ENCODE measurements at places on chromosomes 1 and 21.

DNA sequence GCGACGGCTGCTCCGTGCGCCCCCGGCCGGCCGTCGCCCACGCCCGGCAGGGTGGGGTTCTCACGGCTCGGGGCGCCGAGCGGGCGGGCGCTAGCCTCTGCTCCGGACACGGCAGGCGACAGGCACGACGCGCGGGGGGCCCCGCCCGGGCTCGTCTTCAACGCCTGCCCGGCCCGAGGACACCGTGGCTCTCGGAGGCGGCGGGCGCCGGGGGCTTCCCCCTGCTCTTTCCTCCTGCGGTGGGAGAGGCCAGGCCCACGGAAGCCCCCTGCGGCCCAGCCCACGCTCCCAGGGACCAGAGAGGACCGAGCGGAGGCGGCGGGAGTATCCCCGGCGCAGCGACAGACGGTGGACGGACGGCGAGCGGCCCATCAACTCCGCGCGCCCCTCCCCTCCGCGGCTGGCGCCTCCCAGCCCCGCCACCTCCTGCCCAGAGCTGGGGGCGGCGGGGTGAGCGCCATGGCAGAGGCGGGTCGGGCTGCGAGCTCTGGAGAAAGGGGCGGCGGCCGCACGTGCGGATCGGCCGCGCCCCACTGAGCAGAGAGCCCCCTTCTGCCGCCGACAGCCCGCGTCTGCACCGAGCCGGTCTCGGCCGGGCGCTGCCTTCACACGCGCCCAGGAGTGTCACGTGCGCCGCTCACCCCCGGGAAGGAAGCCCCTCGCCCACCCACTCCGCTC lies at the start of the genes SHE and TDRD10:
Gene SHE (minus strand): TSS at position 347 of the 678 bp plus-strand sequence. CDS start 386 bp downstream, outside the sequence.
Gene TDRD10 (plus strand): TSS at position 154 of the 678 bp plus-strand sequence. CDS start 4,685 bp downstream, outside the sequence.
- DNase-seq: no peak

DNA sequence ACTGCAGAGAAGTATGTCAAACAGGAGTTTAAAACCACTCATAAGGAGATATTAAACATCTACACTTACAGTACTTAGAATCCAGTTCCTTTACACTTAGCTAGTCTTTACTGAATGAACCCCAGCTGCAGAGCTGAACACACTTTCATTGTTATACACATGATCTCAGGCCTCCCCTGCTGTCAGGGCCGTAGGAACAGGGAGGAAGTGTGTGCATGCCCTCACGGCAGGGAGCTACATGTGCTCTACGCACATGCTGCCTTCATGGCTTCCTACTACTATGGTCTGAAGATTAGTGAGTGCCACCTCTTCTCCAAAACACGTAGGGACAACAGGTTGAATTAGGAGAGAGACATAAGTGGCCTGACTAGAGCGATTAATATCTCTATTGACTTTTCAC lies 191.5 kb downstream of the SIPA1L2 start:
- no peak for DNase-seq

DNA sequence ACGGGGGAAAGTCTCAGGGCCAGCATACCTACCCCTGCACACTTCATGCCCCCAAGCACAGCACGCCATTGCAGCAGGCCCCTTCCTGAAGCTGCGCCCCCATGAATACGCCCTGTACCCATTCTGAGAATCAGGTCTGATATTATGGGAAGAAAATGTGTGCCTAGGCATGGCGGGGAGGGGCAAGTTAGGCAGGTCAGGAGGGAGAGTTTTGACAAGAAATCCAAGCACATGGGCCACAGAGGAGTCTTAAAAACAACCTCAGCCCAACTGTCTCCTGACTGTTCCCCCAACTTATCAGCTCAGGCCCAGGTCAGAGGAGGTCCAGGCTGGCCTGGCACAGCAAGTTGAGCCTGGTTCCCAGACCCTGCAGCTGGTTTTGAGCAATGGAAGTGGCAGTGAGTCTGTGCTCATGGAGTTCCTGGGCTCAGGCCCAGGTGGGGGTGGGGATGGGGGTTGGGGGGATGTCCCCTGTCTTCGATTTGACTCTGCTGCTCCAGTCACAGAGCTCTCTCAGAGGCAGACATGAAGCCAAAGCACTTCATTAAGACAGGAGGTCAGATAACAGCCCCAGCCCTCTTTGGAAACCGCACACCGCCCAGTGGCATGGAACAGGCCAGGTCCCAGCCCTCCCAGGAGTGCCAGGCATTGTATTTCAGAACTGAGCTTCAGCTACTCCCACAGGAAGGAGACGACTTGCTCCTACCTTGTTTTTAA lies 20.6 kb upstream of the BCAR3 start:
- no peak for DNase-seq

- DNase-seq: peak; percentile 31
These were observed 14.6 kb downstream of the SLC35E2B start for GRCh38 chr1:1677718-1678580.

GRCh38 chr1:59596432-59596831 lies 218.3 kb upstream of the HOOK1 start:
- DNase-seq: no peak

GRCh38 chr1:24427545-24427862 lies 11.9 kb downstream of the NIPAL3 start:
- DNase-seq: no peak

DNA sequence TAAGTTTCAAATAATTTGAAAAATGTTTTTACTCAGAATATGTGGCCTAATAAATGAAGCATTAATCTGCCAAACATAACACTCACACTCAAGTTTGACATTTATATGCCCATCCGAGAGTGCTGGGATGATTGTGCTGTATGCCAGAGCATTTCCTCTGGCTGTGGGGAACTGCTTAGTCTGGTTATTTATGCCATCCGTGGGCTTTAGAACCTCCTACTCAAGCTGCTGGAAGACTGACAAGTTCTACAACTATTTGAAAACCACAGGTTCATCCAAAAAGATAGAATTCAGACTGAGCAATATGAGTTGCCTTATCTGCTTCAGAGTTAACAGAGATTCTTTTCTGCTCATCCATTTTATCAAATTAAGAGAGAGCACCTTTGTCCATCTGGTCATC lies 25.9 kb downstream of the PCNX2 start:
- DNase-seq: no peak

DNA sequence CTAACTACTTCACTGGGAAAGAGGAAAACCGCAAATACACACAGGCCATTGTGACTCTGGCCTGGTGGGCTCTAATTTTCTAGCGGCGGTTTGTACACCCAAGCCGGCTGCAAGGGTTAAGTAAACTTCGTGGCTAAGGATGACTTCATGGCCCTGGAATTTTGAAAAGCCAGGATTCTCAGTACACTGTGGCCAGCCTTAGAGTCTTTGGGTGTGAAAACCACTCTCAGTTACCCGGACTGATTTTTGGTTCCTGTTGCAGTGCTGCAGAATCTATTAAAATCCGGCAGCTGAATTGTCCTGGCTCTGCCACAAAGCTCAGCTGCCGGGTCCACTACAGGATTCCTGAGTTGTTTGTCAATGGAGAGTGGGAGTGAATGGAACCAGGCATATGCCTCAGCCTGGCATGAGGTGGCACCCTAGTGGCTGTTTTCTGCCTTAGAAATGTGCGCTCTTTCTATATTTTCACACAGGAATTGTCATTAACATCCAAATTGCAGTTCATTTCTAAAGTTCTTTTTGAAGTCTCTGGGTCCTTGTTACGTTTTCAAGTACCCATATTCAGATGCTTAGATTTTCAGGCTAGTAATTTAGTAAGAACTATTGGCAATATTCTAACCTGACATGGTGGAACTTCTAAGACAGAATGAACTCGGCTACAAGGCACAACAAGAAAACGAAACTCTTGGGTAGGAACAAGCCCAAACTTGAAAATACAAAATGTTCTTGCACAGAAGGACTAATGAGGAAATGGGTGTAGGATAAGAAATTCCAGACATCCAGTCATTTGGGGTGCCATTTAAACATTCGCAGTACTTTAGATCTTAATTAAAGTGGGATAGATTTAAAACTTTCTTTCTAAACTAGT lies 255.9 kb downstream of the NFIA start:
- no peak for DNase-seq

- no peak for DNase-seq
These were observed 63.0 kb downstream of the SLC5A9 start for GRCh38 chr1:48285525-48285924.

DNA sequence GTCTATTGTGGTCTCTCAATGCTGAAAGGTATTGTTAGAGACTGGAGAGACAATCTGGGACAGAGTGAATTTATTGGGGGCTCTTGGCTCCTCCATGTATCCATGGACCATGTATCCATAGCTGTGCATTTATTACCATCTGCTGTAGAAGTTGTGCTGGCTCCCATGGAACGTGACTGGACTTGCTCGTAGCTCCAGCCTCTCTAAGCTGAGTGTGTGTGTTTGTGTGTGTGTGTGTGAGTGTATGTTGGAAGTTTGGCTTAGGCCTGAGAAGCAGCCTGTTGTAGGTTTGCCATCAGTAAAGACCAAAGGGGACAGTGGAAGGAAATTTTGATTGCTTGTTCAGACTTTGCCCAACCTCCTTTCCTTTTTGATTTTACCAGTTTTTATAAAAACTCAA lies 105.7 kb upstream of the USP24 start:
- no peak for DNase-seq

DNA sequence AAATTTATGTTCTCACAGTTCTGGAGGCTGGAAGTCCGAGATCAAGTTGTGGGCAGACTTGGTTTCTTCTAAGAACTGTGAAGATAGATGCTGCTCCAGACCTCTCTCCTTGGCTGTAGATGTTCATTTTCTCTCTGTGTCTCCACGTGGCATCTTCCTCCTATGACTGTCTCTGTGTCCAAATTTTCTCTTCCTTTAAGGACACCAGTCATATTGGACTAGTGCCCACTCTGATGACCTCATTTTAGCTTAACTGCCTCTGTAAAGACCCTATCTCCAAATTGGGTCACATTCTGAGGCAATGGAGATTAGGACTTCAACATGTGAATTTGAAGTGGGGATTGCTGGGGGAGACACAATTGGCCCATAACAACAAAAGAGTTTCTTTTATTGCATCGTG lies 125.3 kb upstream of the ETS2 start:
- DNase-seq: no peak

DNA sequence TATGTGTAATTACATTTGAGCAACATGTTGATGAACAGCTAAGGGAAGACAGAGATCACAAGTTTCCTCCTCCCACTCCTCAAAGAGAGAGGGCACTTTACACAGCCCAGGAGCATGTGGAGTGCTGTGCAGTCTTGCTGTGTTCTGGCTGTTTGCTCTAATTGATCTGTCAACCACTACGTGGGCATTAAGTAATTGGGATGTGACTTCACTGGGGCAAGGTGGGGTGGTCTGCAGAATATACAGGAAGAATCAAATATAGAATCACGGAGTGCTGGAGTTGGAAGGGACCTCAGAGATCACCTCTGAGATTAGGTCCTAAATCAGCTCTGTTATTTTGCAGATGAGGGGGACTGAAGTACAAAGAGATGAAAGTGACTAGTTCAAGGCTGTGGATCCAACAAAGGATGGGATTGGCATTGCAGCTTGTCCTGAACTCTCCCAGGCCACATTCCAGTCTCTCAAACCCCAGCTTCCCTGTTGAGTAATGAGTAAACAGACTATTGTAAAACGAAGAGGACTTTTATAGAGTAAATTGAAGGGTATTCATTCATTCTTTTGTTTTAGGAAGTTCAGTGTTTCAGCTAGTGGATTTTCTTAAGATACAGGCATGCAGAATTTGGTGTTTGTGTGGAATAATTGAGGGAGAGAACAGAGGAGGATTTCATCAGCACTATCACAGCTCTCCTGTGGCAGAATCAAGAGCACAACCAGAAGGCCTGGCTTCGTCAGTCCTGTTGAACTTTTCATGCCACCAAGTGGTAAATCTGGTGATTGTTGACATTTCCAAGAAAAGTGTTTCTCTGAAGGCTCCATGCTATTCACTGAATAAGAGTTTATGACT lies 22.4 kb downstream of the NOS1AP start:
- DNase-seq: no peak

- DNase-seq: no peak
These were observed 36.9 kb downstream of the ATP1B1 start for GRCh38 chr1:169143346-169143745.

GRCh38 chr21:25424634-25425033 lies 182.6 kb downstream of the MRPL39 start:
- DNase-seq: no peak

- DNase-seq: no peak
These were observed 10.8 kb upstream of the FYB2 start for GRCh38 chr1:56830052-56830451.

DNA sequence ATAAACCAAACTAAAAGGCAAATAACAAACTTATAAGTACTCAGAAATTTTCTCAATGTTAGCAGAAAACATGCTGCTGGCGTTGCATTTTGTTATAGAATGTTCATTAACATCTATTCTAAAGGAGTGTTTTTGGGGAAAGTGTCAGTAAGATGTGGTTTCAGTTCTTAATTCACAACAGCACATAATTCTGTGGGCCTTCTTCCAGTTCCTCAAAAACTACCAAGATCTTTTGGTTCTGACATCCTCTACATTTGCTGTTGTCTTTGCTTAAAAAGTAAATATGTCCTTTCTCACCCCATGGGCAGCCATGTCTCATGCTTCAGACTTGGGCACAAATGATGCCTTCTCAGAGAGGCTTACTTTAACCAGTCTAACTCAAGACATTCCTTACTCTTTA lies 152.5 kb downstream of the CDC7 start:
- no peak for DNase-seq

DNA sequence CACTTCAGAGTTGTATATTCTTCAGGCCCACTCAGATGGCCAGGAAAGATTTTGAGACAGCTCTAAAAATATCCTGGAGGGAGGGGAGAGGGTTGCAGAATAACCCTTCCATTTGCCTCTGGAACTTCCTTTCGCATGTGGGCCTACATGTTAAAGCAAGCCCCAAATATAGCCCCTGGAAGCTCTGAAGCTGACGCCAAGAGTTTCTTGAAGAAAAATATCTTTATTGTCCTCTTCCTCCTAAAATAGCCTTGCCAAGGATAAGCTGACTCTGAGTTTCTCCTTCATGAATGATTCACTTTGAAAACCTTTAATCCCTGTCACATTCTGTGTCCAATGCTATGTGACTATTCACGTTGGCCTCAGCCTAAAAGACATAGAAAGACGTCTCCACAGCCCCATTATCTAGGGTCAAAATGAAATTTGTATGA lies 6.4 kb downstream of the C1orf116 start:
- DNase-seq: no peak

DNA sequence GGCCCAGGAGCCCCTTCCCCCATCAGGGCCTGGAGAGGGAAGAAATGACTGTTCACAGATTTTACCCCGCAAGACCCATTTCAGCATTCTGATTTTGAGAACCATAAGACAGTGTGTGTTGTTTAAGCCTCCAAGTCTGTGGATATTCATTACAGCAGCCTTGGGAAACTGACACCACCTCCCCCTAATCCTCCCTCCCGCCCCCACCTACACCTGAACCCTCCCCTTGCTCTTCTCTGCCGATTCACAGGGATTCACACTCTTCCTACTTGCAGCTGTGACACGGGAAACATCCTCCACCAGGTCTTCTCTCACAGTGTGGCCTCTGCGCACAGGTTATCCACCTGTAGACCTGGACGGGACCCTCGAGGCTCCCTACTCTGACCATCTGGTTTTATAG lies 50.1 kb downstream of the RIPK4 start:
- no peak for DNase-seq

DNA sequence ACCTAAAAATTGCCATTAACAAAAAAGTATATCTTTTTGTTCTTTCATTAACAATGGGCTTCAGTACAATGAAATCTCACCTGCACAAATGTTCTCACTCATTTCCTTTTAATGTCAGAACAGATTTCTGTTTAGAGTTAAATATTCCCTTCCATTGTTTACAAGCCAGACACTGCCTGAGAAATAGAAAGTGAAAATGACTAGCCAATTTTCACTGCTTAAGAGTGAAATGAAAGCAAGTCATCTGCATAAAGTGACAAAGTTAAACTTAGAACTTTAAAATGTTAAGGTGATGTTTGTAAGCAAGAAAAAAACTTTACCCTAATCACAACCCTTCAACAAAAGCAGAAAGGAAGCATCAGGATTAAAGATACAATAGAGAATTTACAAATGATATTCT lies 27.5 kb downstream of the COA6 start:
- no peak for DNase-seq

- DNase-seq: no peak
These were observed 17.1 kb downstream of the ACOT11 start for GRCh38 chr1:54565113-54565501.
